NCI-H2081 (cell line): ENCODE measurements at places on chromosomes 4 and X.
A peak's percentile ranks its signal among the peaks of the same experiment; 100 is the strongest.

- no peak for DNase-seq
Measured at GRCh38 chrX:83169683-83170082, 338.4 kb upstream of the POU3F4 start.

GRCh38 chr4:36244257-36245082, at the start of gene ARAP2:
Gene ARAP2 (minus strand): TSS chr4:36244514. CDS start chr4:36229486, 15,028 bp downstream.
- peak; percentile 78 for DNase-seq

DNA sequence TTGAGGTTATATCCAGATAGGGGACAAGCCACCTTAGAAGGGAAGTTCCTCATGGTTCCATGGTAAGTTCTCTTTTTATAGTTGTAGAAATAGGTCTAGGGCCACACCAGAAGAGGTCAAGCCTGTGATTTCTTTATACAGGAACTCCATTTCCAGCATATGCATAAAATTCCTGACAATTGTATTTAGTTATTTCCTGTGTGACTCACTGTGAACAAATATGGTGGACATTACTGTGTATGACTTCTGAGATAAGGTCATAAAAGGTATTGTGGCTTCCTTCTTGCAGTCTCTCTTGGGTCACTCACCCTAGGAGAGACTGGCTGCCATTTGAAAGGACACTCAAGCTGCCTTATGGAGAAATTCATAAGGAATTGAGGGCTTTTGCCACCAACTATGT, 2.2 kb upstream of the C4orf36 start:
- DNase-seq, result no peak

DNA sequence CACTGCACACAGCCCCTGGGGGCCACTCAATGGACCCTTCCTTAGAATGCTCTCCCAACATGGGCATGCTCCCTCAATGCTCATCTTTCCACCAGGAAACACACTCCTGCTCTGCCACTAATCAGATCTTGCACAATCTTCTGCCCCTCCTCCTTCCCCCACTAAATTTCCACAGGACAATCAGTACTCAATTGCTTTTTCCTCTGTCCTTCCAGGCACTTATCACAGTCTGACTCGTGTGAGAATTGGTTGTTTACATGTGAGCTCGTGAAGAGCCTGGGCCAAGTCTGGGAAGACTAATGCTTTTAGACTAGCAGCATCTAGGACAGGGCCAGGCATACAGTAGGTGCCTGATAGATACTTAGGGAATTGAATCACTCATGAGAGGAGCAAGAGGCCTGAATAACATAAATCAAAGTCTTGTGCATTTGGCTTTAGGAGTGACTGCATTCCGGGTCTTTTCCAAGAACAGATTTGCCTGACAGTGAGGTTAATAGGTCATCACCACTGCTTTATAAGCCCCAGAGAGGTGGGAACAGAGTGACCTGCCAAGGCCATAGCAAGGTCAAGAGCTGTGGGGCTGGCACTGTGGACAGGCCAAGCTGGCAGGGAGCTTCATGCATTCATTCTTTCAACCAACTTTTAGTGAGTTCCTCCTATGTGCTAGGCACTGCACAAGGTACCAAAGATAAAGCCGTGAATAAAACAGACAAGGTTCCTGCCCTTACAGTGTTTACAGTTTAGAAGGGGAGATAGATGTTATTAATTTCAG, 55.0 kb downstream of the PRPS1 start:
- no peak for DNase-seq

DNA sequence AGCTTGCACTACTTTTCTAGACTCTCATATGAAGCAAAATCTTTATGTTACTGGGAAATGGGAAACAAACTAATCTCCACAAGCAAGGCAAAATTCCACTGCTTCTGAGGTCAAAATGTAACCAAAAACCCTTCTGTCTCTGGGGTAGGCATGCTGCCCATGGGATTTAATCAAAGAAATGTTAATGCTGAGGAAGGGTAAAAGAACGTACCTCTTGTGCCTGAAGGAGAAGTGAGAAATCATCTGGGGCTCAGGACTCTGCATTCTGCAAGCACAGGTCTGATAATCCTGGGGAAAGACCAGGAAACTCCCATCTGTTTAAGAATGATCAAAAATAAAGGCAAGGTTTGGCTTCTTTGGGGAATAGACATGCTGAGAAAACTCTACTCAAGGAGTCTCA, 184.7 kb downstream of the GRID2 start:
- DNase-seq, result no peak

DNA sequence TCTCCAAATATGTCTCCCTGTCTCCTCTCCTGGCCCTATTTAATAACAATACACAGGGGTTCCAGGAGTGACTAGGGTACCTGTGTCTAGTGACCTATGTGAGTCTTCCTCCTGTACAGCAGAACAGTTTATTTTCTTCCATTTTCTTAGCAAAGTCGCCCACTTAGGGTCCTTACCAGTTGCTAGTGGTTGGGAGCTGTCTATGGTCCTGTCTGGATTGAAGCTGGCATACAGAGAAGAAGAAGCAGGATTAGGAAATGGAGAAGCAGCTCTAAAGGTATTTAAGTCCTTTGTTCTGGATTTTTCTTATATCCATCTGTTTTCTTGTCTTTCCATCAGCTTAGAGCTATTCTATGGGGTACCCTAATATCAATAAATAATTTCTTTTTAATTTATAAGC, 587.1 kb upstream of the CPEB2 start:
- no peak for DNase-seq

- no peak for DNase-seq
Measured at GRCh38 chrX:46838974-46839480, 2.2 kb downstream of the RP2 start.

DNA sequence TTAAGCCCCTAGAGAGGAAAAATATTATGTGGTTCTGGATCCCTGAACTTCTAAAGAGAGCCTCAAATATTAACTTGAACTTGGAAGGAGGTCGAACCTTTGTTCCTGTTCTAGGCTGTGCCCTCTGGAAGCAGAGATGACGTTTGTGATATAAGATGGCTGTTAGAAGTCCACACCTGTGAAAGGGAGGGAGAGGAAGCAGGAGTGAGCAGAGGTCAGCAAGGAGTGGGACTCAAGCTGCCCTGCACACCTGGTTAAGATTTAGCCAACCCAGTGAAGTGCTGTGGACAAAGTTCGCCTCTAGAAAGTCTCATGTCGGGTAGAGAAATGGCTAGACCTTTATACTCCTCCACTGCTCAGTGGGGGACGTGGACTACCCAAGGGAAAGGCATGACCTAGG, 566.2 kb downstream of the MID1IP1 start:
- DNase-seq, result no peak

DNA sequence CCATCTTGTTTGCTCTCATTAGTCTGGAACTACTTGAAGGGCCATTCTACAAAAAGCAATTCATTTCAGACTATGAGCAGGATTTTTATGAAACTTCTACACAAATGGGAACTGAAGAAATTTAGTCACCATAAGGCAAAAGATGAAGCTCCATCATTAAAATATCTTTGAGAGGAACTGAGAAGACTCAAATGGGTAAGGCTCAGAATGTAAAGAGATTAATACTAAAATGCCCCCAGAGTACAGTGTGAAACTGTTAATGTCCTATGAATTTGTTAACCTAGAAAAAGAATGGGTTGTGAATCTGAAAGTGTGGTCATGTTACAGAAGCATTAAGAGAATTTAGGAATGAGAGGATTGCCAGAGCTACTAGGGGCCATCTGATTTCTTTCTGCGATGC, 77.9 kb upstream of the SLC7A11 start:
- DNase-seq, result no peak

- DNase-seq, result no peak
Measured at GRCh38 chr4:166726832-166727231, 507.5 kb downstream of the SPOCK3 start.

- DNase-seq, result no peak
Measured at GRCh38 chrX:67207912-67208311, 335.9 kb upstream of the AR start.

- DNase-seq, result no peak
Measured at GRCh38 chr4:184316821-184317220, 99.1 kb upstream of the ENPP6 start.

- DNase-seq, result no peak
Measured at GRCh38 chrX:9864011-9864410, 77.8 kb downstream of the SHROOM2 start.

- DNase-seq, result no peak
Measured at GRCh38 chr4:15469402-15470127, at the start of gene CC2D2A. Gene CC2D2A (plus strand): TSS chr4:15469882. CDS start chr4:15475933, 6,051 bp downstream.
